ENCODE measurements at places on chromosomes 7 and 10.
A peak's percentile ranks its signal among the peaks of the same experiment; 100 is the strongest.

GRCh38 chr10:17859492-17860156 is 50.5 kb downstream of the MRC1 start:
- no peak for DNase-seq

DNA sequence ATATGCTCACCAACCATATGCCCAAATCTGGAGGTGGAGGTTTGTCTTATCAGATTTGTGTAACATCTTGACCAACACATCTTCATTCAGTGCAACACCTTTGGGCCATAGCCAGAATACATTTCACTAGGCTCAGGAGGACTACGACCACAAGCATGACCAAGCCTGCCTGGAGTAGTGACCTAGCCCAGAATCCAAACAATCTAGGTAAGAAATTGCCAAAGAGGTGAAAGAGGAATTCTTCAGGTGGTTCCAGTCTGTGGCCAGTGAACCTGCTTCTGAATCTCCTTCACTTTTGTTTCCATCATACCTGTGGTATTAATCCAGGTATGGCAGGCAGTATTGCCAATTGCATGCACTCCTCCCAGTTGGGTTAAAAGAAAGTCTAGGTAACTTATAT is 112.8 kb upstream of the RAB18 start:
- no peak for DNase-seq

DNA sequence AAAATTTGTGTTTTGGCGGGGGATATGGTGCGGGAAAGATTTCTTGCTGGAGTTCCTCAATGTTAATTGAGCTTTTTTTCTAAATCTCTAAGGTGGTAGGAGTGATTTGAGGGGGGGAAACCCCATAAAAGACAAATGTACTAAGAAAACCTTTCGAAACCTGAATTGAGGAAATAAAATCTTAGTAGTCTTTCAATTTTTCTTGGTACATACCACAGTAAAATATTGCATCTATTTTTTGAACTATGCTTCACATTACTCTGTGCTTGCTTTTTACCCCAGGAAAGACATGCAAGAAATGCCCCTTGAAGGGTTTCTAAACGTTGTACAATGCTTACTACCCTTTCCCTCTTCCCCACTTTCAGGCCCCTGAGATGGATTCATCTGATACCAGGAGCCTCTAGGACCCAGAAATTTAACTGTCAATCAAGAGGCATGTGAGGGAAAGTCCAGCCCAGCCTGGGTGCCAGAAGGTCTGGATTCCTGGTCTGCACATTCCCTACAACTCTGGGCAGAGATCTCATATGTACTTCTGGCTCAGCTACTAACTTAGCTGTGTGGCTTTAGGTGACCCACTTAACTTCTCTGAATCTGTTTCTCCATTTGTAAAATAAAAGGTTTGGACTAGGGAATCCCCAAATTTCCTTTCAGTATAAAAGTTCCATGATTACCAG is 5.8 kb upstream of the PDCD4 start:
- DNase-seq, result peak; percentile 11

DNA sequence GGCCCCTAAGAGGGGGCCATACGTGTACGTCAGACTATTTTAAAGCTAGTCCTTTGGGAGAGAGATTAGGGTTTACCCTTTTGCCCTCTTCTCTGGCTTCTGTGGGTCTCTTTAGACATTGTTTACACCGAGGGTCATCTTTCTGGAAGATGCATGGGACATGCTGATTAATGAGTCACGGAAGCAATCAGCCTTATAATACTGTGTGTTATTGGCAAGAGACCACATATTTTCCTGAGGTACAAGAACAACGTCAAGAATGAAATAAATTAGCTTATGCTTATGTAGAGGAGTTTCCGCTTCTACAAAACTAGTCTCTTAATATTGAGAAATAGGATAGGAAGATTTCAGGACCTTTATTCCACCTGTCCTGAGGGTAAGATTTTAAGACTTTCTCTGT is 327.7 kb downstream of the BBS9 start:
- no peak for DNase-seq

- no peak for DNase-seq
These were observed 20.3 kb upstream of the RNF32 start for GRCh38 chr7:156620291-156620675.

- DNase-seq, result no peak
These were observed 316.9 kb upstream of the PLXDC2 start for GRCh38 chr10:19499291-19499770.

DNA sequence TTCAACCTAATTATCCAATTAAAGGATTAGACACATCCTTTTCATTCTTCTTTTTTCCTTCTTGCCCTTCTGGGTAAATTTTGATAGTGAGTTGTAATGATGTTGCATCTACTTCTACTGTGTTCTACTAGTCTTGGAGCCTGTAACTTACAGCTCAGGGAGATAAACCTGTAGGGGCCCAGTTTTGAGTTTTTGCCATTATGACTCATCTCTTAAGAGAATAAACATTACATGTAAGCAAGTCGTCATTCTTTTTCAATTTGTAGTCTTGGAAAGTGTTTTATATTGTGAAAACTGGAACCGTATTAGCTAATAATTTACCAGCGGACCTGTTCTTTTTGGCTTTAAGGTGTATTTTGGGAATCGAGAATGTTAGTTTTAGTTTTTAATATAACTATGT is 89.7 kb upstream of the RPA3 start:
- no peak for DNase-seq

- no peak for DNase-seq
These were observed 147.6 kb upstream of the CSTF2T start for GRCh38 chr10:51846856-51847506.

DNA sequence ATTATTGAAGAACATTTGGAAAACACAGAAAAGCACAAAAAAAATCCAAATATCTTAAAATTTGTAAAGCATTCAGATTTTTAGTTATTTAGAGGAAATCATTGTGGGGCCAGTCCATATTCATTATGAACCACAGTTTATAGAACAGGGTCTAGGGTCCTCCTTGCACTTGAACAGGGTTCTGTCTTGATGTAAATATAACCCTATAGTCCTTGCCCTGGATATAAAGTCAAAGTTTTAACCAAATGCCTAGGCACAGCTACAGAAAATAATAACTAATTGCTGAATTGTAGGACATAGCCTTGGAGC is 25.6 kb downstream of the CASP7 start:
- no peak for DNase-seq

DNA sequence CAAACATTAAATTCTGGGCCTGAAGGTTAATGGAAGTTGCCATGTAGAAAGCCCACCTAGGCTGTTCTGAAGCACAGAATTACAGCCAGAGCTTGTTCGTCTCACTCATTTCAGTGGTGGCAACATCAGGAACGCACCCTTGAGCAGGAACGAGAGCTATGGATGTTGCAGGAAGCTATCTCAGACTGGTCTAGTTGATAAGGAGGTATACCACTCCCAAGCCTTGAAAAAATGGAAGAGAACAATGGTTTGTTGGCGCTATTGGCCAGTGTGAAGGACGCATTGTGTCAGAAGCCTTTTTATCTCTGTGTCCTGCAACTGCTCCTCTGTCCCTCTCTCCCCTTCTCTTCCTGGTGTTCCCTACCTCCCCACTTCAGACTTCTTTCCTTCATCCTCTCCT is 60.9 kb upstream of the RAPGEF5 start:
- DNase-seq, result no peak

DNA sequence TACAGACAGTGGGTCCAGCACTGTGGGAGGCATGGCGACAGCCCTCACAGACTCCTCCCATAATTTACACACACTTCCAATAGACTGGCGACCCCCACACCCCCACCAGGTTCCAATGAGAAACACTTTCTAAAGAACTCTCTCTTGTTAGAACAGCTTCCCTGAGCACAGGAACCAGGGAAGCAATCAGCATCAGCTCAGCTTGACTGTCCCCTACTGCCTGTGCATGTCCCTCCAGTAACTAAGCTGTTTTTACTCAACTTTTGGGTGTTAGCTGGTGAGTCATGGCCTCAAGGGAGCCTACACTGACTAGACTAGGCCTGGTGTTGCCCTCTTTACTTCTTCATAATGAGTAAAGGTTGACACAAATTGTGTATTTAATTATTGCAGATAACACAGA is 32.6 kb upstream of the HERPUD2 start:
- no peak for DNase-seq

- DNase-seq, result peak; percentile 7
These were observed 440.6 kb downstream of the PARD3 start for GRCh38 chr10:34374356-34375045.

- DNase-seq, result no peak
These were observed 4.4 kb downstream of the BAG3 start for GRCh38 chr10:119655566-119656001.

- DNase-seq, result no peak
These were observed 37.3 kb downstream of the ACADSB start for GRCh38 chr10:123045961-123046731.

DNA sequence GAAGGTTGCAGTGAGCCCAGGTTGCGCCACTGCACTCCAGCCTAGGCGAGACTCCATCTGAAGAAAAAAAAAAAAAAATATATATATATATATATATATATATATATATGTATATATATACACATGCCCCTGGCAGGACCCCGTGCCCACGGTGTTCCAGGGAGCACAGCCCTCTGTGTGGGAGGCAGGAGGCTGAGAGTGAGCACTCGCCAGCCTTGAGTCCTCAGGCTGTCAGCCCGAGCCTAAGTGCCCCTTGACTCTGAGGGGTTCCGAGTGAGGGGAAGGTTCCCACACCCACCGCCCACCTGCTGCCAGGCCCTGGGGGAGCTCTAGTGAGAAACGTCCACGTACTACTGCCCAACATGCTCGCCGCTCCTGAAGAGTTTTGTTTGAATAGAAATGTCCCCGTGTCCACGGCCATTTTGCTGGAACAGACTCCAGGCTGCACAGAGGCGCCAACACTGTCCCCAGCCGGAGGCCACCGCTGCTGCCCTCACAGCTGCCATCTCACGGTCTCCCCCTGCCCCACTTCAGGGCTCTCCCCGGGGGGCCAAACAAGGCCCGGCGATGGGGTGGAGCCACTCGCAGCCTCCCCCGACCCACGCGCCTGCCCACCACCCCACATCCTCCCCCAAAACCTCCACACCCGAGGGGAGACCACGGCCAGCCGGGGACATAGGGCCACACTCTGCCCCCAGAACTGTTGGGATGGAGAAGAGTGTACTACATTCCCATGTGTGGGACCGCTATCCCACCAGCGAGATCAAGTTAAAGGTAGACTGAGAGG is 62.8 kb upstream of the EBF3 start:
- no peak for DNase-seq

GRCh38 chr7:42991913-42992591 is 59.9 kb downstream of the MRPL32 start:
- no peak for DNase-seq

GRCh38 chr10:112585126-112585525 is 138.1 kb downstream of the VTI1A start:
- DNase-seq, result no peak

GRCh38 chr7:131355917-131356777 is 28.5 kb downstream of the MKLN1 start:
- no peak for DNase-seq

DNA sequence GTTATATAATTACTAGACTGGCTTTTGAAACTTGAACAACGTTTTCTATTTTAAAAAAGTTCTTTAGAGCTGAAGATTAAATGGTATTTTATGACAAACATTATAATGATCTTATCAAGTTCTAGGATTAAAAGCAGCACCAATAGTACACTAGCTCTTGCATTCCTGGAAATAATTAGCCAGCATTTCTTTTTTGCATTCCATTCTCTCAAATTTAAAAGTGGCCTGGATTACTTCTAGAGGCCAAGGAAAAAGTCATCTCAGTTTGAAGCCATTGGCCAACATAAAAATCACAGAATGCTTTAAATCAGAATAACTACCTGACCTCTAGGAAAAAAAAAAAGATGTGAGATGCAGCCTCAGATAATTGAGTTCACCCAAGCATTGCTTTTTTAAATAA is 1326.4 kb upstream of the SORCS1 start:
- DNase-seq, result no peak

- no peak for DNase-seq
These were observed 50.3 kb upstream of the SP4 start for GRCh38 chr7:21377545-21377944.

GRCh38 chr7:121103579-121103978 is 115.1 kb downstream of the CPED1 start:
- no peak for DNase-seq

DNA sequence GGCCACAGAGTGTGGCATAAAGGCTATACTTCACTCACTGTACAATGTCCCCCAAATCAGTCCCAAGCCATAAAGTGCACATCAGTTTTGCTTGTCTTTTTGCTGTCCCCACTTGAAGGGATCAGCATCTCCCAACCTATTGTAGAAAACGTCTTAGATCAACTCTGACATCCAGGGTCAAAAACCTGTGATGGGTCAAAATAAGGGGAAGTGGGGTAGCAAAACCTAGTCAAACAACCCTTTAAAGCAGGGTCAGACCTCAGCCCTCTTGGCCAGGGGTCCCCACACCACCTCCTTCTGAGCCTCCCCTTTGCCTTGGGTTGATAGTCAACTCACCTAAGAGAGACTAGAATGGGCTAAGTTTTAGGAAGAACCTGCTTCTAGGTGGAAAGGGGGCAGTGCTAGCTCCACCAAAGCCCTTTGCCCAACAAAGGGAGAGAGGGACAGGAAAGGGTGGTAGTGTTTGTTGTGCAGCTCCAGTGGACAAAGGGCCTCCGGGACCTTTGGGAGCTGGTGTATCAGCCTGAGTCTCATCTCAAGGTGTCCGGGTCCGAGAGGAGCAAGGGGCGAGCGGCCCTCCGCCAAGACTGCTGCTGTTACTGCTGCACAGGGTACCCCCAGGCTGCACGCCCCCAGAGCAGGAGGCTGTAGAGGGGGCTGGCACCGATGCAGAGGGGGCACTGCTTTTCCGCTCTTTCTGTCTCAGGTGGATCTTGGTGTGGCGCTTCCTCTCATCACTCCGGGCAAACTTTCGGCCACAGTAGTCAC is 3.3 kb downstream of the EGR2 start:
- no peak for DNase-seq

DNA sequence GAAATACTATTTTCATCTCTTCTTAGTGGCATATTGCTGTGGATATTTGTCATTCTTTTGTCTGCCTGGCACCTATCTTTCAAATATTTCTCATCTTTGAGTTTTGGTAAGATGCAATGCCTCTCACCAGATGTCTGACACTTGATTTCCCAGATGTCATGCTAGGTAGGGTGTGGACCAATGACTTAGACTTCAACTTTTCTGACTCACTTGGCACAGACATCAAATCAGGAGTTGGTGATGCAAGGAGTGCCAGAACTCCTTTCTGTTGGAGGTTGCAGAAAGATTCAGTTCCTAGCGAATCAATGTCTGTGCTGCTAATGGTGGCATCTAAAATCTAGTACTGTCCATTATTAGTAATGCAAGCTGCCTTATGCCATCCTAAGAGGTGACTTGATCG is 216.9 kb upstream of the FERD3L start:
- no peak for DNase-seq

DNA sequence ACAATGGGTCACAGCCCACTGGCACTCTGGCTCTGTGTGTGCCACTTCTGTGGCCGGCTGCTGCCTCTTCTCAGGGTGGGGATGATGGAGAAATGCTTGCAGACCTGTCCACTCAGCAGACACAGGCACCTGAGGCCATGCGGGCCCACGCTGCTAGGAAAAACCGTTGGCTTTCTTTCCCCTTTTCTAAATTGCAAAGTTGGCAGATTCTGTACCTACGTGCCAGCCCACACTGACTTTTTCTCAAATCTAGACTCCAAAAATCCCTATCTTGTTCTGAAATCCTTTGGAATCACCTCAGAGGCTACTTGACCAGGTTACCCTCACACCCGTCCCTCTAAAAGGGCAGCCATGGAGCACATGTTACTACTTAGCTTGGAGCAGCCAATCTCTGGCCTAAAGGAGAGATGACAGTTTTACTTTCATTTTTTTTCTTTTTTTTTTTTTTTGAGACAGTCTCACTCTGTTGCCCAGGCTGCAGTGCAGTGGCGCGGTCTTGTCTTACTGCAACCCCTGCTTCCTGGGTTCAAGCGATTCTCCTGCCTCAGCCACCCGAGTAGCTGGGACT is 99.4 kb downstream of the RNF216 start:
- no peak for DNase-seq

All from GF-D8 (cell line).